ENCODE measurements at places on chromosomes 2 and 18. TPM values are rescaled to one million over a fixed set of nuclear protein-coding genes. Genes with fewer than 3 reads are reported as not detected.

- H3K4me1 ChIP-seq = peaks cover 11% of the 10 kb centered on the region
- no peak overlapping the region for H3K27ac ChIP-seq
- DNase-seq = no peak
- no peaks in the 10 kb centered on the region for H3K36me3 ChIP-seq
- H3K27me3 ChIP-seq = no peaks in the 10 kb centered on the region
- H3K4me3 ChIP-seq = no peak overlapping the region
Measured at GRCh38 chr2:204931562-204931961, 386.3 kb downstream of the PARD3B start.

GPR45 gene
- not detected for polyA plus RNA-seq

- DNase-seq = no peak
- H3K27me3 ChIP-seq = no peaks in the 10 kb centered on the region
- no peak overlapping the region for H3K4me3 ChIP-seq
- no peak overlapping the region for H3K27ac ChIP-seq
Measured at GRCh38 chr2:212346865-212347264, 191.7 kb downstream of the ERBB4 start.

KCNIP3 gene
- polyA plus RNA-seq = 4.4 TPM

GRCh38 chr2:80300954-80301353 is 3.6 kb downstream of the LRRTM1 start:
- peaks cover 13% of the 10 kb centered on the region for H3K27me3 ChIP-seq
- no peaks in the 10 kb centered on the region for H3K4me1 ChIP-seq
- H3K4me3 ChIP-seq = no peak overlapping the region
- H3K36me3 ChIP-seq = no peaks in the 10 kb centered on the region
- H3K27ac ChIP-seq = no peak overlapping the region

DNA sequence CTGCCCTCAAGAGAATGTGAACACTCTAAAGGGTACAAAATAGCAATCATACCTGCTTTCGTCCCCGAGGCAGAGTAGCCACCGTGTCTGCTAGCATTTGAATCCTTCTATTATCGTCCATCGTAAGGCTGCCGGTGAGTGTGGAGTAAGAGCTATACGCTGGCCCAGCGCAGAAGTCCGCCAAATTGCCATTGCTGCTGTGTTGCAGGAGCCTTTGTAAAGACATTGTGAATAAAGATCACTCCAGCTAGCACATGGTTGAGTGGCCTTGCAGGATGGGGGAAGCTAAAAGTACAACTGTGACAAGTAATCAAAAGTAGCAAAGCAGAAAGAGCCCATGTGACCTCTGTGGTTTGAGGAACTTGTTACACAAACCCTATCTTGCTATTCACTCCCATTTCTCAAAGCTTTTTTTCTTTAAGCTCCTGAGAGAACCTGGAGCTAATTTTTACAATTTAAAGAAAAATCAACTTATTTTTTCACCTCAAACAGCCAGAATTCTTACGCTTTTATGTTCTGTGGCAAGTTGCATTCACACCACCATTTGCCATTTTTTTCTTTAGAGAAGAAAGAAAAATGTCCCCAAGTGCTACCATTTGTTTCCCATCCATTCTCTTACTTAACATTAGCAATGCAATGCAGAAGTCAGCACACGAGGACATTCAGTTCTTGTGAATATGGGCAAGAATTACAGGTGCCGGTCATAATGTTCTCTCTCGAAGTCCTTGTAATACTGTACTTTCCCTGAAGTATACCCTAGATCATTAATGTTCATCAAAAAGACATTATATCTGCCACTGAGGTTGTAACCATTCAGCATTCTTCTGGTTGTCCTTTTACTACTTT is at the start of gene CYTIP:
Gene CYTIP, minus strand, starts transcription at position 295 of the 846 bp plus-strand sequence. Its CDS starts 69 bp downstream, at position 226.
- H3K4me1 ChIP-seq = peaks cover 46% of the 10 kb centered on the region
- DNase-seq = peak; percentile 84
- H3K27ac ChIP-seq = peak within 1 kb of the TSS; percentile 79
- no peaks in the 10 kb centered on the region for H3K27me3 ChIP-seq
- no peaks in the 10 kb centered on the region for H3K36me3 ChIP-seq

GRCh38 chr18:27996801-27997272 is 180.1 kb downstream of the CDH2 start:
- no peak for DNase-seq
- H3K4me1 ChIP-seq = no peaks in the 10 kb centered on the region
- no peak overlapping the region for H3K27ac ChIP-seq
- no peaks in the 10 kb centered on the region for H3K36me3 ChIP-seq
- no peaks in the 10 kb centered on the region for H3K27me3 ChIP-seq

SNRNP27 gene
- polyA plus RNA-seq = 21.1 TPM

DNA sequence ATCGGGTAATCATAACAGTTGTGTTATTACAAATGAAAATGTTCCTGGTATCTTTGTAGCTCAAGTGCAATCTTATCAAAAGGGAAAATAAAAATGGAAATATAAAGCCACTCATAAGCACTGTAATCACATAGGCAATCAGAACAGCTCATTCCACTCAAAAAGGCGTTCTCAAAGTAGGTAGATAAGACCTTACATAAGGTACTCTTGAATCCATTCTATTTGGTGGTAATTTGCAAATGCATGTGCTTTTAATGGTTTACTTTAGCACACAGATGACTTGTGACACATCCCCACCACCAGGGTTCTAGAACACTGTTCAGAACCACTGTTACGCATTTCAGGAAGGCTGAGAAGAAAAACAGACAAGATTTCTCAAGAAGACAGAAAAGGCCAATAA is 86.7 kb upstream of the NARS1 start:
- no peaks in the 10 kb centered on the region for H3K36me3 ChIP-seq
- no peak for DNase-seq

NT5C1B gene
- polyA plus RNA-seq = not detected

DNA sequence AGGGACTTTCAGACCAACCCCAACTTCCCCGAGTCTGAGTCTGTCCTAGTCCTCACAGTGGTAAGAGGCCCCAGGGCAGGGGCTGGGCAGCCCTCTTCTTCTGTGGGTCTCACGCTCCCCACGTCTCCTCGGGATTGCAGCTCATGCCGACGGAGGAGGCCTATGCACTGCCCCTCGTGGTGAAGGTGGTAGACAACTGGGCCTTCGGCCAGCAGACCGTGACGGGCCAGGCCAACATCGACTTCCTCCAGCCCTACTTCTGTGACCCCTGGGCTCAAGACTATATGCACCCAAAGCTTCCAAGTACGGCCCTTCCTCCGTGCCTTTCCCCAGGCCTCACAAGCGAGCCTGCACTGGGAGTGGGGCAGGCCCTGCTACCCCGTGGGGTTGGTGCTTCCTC is 44.3 kb downstream of the LMAN2L start:
- no peak overlapping the region for H3K4me3 ChIP-seq
- no peaks in the 10 kb centered on the region for H3K36me3 ChIP-seq
- H3K27me3 ChIP-seq = no peaks in the 10 kb centered on the region
- no peaks in the 10 kb centered on the region for H3K4me1 ChIP-seq
- no peak for DNase-seq

DNA sequence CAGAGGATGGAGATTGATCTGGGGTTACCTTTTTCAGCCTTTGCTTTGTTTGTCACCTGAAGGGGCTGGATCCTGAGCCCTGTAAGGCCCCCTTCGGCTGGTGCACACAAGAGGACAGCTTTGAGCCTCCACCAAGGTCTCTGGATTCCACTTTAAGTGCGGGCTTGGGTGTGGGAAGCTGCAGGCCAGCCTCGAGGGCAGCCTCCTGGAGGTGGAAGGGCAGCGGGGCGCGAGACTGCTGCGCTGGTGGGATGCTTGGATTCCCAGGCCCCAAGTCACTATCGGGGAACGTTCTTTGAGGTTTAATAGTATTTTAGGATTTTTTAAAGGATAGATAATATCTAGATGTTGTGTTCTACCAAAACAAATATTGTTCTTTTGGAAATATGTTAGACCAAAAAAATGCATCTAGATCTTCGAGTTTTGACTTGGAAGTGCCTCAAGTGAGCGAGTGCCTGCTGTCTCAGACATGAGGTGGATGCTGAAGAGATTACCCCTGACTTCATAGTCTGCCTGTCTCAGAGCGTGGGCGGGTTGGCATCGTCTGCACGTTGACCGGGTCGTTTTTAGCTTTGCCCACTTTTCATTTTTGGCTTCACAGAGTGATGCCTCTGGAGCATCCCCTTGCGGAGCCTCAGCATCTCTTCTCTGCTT is 113.8 kb downstream of the AGAP1 start:
- DNase-seq = no peak
- no peaks in the 10 kb centered on the region for H3K27me3 ChIP-seq
- H3K36me3 ChIP-seq = no peaks in the 10 kb centered on the region
- H3K4me3 ChIP-seq = no peak overlapping the region
- no peak overlapping the region for H3K27ac ChIP-seq

PRKRA gene
- 34.0 TPM for polyA plus RNA-seq

Measured in stomach (tissue), 19 donors.